ENCODE measurements at places on chromosomes 11 and 22.

GRCh38 chr11:107505647-107506225 is 48.1 kb upstream of the CWF19L2 start:
- no peaks in the 10 kb centered on the region for H3K27me3 ChIP-seq
- DNase-seq = no peak
- H3K4me1 ChIP-seq = no peaks in the 10 kb centered on the region
- peaks cover 53% of the 10 kb centered on the region for H3K36me3 ChIP-seq

DNA sequence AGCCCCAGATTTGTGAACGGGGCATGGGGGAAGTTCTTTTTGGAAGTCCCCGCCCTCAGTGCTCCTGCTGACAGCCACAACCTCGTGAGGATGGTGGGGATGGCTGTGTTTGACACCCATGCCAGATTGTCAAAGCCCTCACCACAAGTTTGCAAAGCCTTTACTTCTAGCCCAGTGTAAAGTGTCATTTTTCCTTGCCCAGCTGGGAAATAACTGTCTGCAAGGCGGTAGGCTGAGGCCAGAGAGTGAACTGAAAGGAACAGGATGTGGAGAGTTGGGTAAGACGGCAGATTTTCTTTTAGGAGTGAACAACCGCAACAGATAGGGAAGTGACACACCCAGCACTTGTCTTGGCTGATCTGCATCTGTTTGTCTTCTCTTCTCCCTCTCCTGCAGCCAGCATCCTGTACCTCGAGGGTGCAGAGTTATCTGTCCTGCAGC is 13.6 kb downstream of the IL17RA start:
- no peaks in the 10 kb centered on the region for H3K4me1 ChIP-seq
- H3K27ac ChIP-seq = no peak overlapping the region
- peak; percentile 64 for DNase-seq
- H3K36me3 ChIP-seq = peaks cover 51% of the 10 kb centered on the region
- no peaks in the 10 kb centered on the region for H3K27me3 ChIP-seq

DNA sequence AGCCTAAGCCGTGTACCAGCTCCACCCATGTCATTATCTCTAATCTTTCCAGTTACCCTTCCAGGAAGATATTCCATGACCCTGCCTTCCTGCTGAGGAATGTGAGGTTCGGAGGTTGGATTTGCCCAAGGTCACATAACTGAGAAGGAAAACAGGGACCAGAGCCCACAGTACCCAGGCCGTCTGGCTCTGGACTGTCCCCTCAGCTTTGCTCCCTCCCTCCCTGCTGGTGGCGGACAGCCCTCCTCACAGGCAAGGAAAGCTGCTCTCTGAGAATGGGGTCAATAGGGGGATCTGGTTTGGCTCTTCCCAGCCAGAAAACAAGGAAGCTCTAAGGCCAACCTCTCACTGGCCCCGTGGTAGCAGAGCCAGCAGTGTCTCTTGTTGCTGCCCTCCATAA is 63.3 kb downstream of the SYN3 start:
- no peaks in the 10 kb centered on the region for H3K36me3 ChIP-seq
- H3K27ac ChIP-seq = no peak overlapping the region
- H3K4me1 ChIP-seq = no peaks in the 10 kb centered on the region
- H3K27me3 ChIP-seq = no peaks in the 10 kb centered on the region
- H3K4me3 ChIP-seq = no peak overlapping the region
- DNase-seq = no peak

GRCh38 chr11:70557742-70558485 is 159.6 kb downstream of the CTTN start:
- H3K27me3 ChIP-seq = peaks cover 21% of the 10 kb centered on the region
- H3K4me1 ChIP-seq = no peaks in the 10 kb centered on the region
- no peak for DNase-seq
- no peak overlapping the region for H3K27ac ChIP-seq
- H3K36me3 ChIP-seq = no peaks in the 10 kb centered on the region

DNA sequence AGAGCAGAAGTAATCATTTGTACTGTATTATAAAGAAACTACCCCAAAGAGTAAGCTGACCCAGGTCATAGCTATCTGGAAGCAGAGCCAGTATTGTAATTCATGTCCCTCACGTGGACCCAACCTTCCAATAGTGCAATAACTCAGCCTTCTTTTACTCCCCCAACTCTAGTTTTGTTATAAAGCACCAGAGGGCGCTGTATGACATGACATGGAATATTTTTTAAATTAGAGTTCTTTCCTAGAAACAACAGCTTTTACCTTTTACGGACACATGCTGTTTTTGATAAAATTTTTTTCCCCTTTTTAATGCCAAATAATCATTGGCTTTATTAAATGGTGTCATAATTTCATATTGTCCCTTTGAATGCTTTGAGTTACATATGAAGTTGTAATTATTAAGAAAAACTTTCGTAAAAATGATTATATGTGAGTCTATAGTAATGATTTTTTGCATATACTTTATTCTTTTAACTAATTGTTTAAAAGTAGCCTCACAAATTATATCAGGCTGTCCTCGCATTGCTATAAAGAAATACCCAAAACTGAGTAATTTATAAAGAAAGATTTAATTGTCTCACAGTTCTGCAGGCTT is 76.9 kb downstream of the DKK3 start:
- peaks cover 45% of the 10 kb centered on the region for H3K36me3 ChIP-seq
- DNase-seq = no peak
- H3K27ac ChIP-seq = no peak overlapping the region
- H3K4me3 ChIP-seq = no peak overlapping the region
- H3K27me3 ChIP-seq = no peaks in the 10 kb centered on the region

GRCh38 chr11:534396-535209 is 773 bp downstream of the HRAS start:
- DNase-seq = no peak
- H3K36me3 ChIP-seq = peaks cover 24% of the 10 kb centered on the region
- H3K27ac ChIP-seq = peak overlapping the region; percentile 76
- peaks cover 11% of the 10 kb centered on the region for H3K27me3 ChIP-seq

- no peak for DNase-seq
- H3K4me3 ChIP-seq = no peak overlapping the region
- no peak overlapping the region for H3K27ac ChIP-seq
- H3K36me3 ChIP-seq = no peaks in the 10 kb centered on the region
Observed at GRCh38 chr11:84389696-84390095, 1103.5 kb upstream of the CCDC90B start.

- no peaks in the 10 kb centered on the region for H3K27me3 ChIP-seq
- peak overlapping the region; percentile 23 for H3K27ac ChIP-seq
- no peaks in the 10 kb centered on the region for H3K36me3 ChIP-seq
- H3K4me1 ChIP-seq = peaks cover 47% of the 10 kb centered on the region
Observed at GRCh38 chr22:27803841-27804415, 2.4 kb upstream of the MN1 start.

GRCh38 chr11:95536047-95536690 is 253.4 kb downstream of the FAM76B start:
- DNase-seq = no peak
- no peaks in the 10 kb centered on the region for H3K4me1 ChIP-seq

- no peaks in the 10 kb centered on the region for H3K36me3 ChIP-seq
- no peak overlapping the region for H3K4me3 ChIP-seq
- H3K4me1 ChIP-seq = peaks cover 1% of the 10 kb centered on the region
- no peak for DNase-seq
- H3K27ac ChIP-seq = no peak overlapping the region
Observed at GRCh38 chr11:72799441-72799840, 5.6 kb upstream of the STARD10 start.

DNA sequence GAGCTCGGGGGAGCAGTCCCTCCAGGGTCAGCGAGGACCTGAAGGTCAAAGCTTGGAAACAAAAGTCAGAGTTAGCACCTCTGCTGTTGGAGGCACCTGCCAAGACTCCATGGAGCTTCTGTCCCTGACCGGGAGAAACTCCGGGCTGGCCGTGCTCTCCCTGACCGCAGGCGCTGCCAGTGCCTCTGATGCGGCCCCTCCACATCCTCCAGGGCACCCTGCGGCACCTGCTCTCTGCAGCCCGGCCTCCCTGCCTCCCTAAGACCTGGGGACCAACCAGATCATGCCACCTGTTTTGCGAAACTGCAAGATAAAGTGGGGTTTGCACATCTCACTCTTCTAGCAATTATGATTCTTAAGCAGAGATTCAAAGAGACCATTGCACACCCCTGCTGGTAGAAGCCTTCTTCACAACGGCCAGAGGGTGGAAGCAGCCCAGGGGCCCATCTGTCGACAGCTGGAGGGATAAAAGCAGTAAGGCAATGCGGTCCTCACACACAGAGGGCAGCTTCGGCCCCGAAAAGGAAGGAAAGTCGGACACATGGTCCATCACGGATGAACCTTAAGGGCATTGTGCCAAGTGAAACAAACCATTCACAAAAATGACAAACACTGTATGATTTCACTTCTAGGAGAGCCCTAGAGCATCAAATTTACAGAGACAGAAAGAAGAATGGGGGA is 477.1 kb downstream of the BRD1 start:
- no peak overlapping the region for H3K27ac ChIP-seq
- no peaks in the 10 kb centered on the region for H3K36me3 ChIP-seq
- H3K4me3 ChIP-seq = no peak overlapping the region
- H3K27me3 ChIP-seq = peaks cover 36% of the 10 kb centered on the region
- no peak for DNase-seq
- H3K4me1 ChIP-seq = no peaks in the 10 kb centered on the region

DNA sequence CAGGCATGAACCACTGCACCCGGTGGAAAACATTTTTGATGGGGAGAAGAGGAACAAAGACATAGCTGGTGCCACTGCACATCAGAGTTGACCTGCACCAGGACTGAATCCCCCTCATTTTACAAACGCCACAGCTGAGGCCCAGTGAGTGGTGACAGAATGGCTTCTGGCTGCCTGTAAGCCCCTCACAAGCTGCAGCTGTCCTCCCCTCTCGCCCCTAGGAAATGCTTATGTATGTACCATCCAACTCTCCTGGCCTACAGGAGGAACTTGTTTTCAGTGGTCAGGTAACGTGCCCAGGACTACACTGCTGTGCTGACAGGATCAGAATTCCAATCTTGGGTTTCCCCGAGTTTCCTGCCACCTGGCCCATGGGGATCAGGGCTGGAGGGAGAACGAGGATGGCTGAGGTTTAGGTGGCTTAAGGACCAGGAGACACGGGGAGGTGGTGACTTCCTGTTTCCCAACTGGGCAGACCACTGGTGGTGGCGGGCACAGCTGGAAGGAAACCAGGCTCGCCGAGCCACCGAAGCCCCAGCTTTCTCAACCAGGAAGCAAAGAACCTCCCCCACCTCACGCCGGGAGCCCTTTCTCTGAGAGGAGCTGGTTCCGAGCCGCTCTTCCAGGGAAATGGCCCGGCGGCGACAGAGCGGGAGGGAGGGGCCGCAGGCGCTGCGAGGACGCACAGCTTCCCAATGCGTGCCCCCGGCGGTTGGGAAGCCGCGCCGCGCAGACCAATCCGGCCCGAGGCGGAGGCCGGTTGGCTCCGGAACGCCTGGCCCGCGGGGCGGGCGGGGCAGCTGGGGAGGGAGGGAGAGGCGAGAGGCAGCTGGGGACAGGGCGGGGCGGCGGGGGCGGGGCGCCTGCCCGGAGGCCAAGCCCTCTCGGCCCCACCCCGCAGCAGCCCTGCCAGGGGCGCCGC is 1.0 kb upstream of the LRFN4 start:
- H3K36me3 ChIP-seq = peaks cover 51% of the 10 kb centered on the region
- peak overlapping the region; percentile 70 for H3K4me3 ChIP-seq
- peaks cover 7% of the 10 kb centered on the region for H3K4me1 ChIP-seq

DNA sequence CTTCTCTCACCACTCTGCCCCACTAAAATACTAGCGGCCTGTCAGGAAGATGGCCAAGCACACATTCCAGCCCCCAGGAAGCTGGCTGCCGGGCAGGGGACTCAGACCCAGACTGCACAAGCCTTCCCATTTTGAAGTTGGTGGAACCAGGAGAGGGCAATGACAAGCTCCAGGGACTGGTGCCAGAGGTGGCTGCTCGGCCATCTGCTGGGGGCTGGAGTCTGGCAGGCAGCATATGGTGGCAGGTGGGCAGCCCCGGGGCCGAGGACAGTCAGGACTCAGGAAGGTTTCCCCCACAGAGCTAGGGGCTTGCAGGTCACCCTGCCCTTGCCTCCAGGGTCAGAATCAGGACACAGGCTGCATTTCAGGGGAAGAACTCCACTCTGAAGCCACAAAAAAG is 22.6 kb downstream of the KCNJ5 start:
- no peak for DNase-seq
- no peak overlapping the region for H3K27ac ChIP-seq
- H3K27me3 ChIP-seq = no peaks in the 10 kb centered on the region
- no peak overlapping the region for H3K4me3 ChIP-seq

DNA sequence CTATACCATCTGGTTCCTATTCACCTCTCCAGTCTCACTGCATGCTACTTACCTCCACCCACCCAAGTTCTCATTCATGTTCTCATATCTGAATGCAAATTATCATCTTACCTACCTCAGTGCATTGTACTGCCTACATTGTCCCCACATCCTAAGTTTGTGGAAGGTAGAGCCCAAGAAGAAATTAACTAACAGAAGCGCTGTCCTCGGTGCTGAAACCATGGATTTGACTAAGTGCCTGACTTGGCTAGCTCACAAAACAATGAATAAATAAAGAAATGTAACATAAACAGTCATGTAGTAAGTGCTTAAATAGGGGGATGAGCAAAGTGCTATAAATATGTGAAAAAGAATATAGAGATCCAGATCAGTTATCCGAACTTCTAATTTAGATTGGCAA is 63.2 kb downstream of the GRIA4 start:
- no peak overlapping the region for H3K4me3 ChIP-seq
- no peaks in the 10 kb centered on the region for H3K36me3 ChIP-seq
- no peaks in the 10 kb centered on the region for H3K4me1 ChIP-seq
- H3K27ac ChIP-seq = no peak overlapping the region
- H3K27me3 ChIP-seq = no peaks in the 10 kb centered on the region
- DNase-seq = no peak

GRCh38 chr11:70319396-70320076 is 49.0 kb downstream of the PPFIA1 start:
- peaks cover under 1% of the 10 kb centered on the region for H3K36me3 ChIP-seq
- H3K4me1 ChIP-seq = no peaks in the 10 kb centered on the region
- no peaks in the 10 kb centered on the region for H3K27me3 ChIP-seq
- no peak for DNase-seq
- no peak overlapping the region for H3K27ac ChIP-seq

- peak overlapping the region; percentile 95 for H3K27ac ChIP-seq
- no peaks in the 10 kb centered on the region for H3K36me3 ChIP-seq
- H3K4me1 ChIP-seq = peaks cover 61% of the 10 kb centered on the region
- H3K27me3 ChIP-seq = no peaks in the 10 kb centered on the region
Observed at GRCh38 chr11:67419325-67420049, 4.0 kb downstream of the CARNS1 start.

- H3K27me3 ChIP-seq = no peaks in the 10 kb centered on the region
- no peaks in the 10 kb centered on the region for H3K36me3 ChIP-seq
- no peak for DNase-seq
- no peak overlapping the region for H3K27ac ChIP-seq
- no peaks in the 10 kb centered on the region for H3K4me1 ChIP-seq
Observed at GRCh38 chr11:119974051-119974450, 163.9 kb downstream of the TRIM29 start.

GRCh38 chr22:46596819-46597218 is 23.4 kb upstream of the GRAMD4 start:
- H3K4me3 ChIP-seq = no peak overlapping the region
- H3K4me1 ChIP-seq = peaks cover 20% of the 10 kb centered on the region
- no peaks in the 10 kb centered on the region for H3K36me3 ChIP-seq
- no peak overlapping the region for H3K27ac ChIP-seq
- peak; percentile 64 for DNase-seq

DNA sequence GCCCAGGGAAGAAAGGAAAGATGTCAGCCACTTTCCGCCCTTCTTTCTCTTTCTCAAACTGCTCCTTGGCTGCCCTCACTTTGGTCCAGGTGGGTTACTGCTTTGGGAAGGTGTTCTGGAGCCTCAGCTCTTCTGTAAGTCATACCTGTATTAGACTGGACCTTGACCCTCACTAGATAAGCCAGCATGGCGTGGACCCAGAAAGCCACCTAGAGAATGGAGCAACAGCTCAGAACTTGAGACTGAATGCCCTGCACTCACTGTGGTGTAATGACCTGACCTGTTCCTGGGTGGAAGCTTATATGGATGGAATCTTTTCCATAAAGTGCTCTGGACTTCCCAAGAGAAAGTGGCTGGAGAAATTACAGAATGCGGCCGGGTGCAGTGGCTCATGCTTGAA is 15.6 kb downstream of the ACP2 start:
- no peak overlapping the region for H3K4me3 ChIP-seq
- peaks cover 16% of the 10 kb centered on the region for H3K36me3 ChIP-seq
- DNase-seq = no peak
